ENCODE measurements at places on chromosomes 12 and 14.

DNA sequence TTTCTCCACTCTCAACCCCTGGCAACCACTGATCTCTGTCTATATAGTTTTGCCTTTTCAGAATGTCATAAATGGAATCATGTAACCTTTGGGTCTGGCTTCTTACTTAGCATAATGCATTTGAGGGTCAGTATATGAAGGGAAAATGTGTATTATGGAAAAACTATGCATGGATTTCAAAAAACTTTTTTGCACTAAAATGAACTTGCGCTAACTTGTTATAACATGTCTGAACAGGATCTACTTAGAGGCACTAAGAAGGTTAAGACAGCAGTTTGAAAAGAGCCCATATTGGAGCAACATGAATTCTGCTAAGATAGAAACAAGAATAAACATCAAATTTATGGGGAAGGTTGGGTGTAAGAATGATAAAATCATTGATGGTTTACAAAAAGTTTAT lies 29.1 kb downstream of the SLC39A9 start:
- no peak for DNase-seq

DNA sequence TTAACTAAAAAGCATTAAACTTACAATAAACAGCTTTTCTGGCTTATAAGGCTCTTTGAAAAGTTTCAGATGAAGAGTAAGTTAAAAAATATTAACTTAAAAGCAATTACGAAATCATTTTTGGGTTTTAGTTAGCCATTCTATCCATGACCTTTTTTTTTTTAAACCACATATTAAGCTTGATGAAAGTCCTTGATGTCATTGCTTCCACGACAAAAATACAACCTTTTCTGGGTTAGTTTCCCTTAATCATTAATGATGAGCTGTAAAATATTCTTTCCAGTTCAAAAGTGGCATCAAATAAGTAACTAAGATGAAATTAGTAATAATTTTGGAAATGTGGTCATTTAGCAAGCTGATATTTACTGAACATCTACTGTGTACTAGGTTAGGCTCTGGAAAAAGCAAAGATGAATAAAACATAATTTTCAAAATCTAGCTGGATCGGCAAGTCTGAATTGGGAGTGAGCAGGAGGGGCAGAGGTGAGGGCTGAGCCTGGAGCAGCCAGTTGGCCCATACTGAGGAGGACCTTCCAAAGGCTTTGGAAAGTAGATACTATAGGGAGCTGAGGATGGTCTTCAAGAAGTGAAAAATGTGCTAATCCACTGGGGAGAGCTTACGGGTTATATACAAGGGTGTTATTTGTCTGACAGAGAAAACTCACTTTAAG lies 345.2 kb downstream of the ZFP36L1 start:
- DNase-seq, result no peak

- no peak for DNase-seq
Measured at GRCh38 chr14:74524076-74524811, 30.7 kb downstream of the ISCA2 start.

GRCh38 chr12:203462-204260 lies 10.3 kb downstream of the SLC6A12 start:
- no peak for DNase-seq

DNA sequence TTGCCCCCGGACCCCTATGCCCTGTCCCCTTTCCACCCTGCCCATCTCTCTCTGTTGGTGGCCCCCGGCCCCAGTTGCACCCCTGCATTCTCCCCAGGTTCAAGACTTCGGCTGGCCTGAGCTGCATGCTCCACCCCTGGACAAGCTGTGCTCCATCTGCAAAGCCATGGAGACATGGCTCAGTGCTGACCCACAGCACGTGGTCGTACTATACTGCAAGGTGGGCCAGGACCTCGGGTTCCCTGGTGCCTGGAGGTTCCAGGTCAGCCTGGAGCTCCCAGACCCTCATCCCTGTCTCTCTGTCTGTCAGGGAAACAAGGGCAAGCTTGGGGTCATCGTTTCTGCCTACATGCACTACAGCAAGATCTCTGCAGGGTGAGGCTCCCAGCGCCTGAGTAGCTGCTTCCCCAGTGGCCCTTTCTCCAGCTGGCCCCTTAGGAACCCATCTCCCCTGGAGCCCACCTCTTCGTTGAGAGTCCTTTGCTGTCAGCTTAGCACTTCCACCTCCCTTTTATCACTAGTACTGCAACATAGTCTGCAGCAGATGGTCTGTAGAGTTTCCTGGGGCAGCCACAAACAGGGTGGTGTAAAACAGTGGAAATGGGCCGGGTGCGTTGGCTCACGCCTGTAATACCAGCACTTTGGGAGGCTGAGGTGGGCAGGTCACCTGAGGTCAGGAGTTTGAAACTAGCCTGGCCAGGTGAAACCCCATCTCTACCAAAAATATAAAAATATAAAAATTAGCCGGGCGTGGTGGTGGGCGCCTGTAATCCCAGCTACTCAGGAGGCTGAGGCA lies 5.8 kb downstream of the TNS2 start:
- DNase-seq, result no peak
